GM13977 (cell line): ENCODE measurements at places on chromosomes 7 and 10.
A peak's percentile ranks its signal among the peaks of the same experiment; 100 is the strongest.

- no peak for DNase-seq
Measured at GRCh38 chr7:106568002-106568679, 92.8 kb downstream of the CCDC71L start.

- DNase-seq = no peak
Measured at GRCh38 chr7:96021568-96021967, 249.2 kb downstream of the DYNC1I1 start.

DNA sequence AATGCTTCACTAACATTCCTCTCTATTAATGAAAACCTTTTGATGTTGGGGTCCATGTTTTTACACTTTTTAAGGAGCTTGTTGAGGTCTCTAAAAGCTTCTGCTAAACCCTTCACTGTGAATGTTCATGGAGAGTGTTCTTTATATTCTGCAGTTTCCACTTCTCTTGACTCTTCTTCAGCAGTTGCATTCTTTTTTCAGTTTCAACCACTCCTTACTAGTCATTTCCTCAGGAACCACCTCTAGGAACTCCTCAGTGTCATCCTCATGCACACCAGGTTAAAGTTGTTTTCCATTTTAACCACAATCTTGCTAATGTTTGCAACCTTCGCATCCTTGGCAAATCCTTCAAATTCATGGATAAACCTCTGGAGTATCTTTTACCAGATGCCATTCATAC lies 821.6 kb downstream of the ANKRD7 start:
- DNase-seq = no peak

DNA sequence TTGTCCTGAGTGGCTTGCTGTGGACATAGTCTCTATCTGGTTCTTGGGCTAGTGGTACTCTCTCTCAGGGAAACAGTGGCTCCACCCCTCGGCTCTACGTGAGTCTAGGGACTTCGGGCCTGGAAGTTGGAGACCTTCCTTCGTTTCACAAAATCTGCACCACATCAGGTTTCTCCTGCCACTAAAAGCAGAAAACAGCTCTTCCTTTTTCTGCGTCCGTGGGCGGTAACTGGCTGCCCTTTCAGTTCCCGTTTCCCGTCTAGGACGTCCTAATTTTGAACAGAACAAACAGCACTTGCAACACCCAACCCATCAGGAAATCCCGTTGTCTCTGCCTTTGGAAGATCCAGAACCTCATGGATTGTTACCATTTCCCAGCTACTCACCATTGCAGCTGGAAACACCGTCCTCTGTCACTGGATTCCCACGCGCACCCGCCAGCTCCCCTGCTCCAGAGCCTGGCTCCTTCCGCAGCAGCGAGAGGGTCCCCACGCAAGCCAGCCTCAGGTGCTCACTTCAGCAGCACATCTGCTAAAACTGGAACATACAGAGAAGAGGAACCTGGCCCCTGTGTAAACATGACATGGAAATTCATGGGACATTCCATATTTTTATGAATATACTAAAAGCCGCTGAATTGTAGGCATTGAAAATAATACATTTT lies 311.4 kb upstream of the AKR1E2 start:
- DNase-seq = peak; percentile 33

GRCh38 chr10:17562614-17563013 lies 54.6 kb downstream of the HACD1 start:
- no peak for DNase-seq

DNA sequence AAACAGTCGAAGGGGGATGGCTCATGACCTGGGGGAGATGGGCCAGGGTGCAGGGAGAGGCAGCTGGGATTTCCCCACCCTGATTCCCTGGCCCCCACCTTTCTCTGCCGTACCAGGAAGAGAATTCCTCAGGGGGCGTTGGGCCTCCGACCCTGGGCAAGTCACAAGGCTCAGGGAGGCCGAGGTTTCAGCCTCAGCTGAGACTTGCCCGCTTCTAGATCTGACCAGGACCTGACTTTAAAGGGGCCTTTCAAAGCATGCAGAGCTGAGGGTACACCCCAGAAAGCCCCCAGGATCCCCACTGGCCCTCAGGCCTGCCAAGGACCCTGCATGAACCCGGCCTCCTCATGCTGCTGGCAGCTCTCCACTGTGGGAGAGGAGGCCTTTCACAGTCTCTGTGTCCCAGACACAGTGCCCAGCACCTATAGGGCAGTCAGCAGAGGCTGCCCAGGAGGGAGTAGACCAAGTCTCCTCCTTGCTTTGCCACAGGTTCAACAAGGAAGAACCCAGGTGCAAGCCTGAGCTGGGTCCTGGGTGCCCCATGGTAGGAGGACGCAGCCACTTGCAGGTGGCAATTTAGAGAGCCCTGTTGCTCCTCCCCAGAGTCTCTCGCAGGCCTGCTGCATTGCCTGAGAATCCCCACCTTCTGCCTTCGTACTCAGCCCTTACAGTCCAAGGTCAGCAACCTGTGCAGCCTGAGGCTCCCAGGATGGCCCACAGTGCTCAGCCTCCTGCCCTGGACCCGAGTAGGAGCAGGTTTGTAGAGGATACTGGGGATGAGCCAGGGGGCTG lies 89.3 kb downstream of the CHST15 start:
- no peak for DNase-seq

DNA sequence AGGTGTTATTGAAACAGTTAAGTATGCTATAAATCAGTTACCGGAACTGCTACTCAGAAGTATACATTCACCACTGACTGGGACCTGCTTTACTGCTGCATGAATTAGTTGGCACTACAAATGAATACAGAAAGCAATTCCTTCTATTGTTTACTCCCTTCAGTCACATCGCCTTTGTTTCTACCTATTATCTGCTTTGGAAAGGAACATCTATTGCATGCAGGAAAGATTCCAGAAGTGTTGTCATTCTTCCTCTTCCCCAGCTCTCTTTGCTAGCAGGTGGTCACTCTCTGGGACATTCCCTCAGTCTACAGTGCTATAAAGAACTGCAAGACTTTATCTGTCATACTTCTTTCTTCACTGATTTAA lies 131.3 kb downstream of the ANK3 start:
- DNase-seq = no peak
